ENCODE measurements at places on chromosomes 12 and 14. TPM values are rescaled to one million over a fixed set of nuclear protein-coding genes. Genes with fewer than 3 reads are reported as not detected.

DNA sequence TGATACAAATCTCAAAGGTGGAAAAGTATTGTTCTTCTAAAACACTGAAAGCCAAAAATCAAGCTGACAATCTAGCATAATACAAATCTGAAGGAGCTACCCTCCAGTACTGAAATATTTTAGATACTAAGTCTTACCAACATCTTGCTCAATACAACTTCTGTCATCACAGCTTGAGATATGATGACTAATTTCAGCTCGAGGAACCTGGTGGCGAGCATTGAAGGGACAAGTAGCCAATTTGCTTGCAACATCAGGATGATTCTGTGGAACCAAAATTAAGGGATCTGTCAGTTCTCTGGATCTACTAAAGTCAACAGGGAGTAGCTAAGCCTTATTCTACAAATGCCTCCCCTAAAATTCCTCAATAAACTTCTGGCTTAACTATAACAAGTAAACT lies 10.4 kb downstream of the GTSF1 start:
- no peak for DNase-seq

- peak; percentile 54 for DNase-seq
These were observed 1.1 kb downstream of the INHBE start for GRCh38 chr12:57456145-57456700.

GRCh38 chr14:96102081-96102856 lies 63.1 kb downstream of the C14orf132 start:
- DNase-seq: no peak

The P3H3 gene
- 43.5 TPM for total RNA-seq
